ENCODE measurements at places on chromosomes 2 and 18.

DNA sequence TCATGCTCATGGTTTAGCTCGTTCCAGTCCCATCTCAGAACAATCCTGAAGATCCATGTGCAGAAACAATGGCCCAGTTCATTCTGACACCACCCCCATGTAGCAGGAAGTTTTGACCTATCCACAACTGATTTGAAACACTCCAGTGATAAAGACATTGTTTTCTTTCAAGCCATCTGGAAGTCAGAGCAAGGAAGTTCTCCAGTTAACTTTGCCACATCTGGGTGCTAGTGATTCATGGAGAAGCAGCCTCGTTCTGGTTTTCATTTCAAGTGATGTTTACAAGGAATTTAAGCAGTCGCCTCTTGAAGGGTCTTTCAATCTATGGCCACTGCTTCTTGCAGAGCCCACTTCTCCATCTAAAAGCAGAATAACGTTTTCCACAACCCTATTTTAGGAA is 36.6 kb upstream of the TWIST2 start:
- DNase-seq: peak; percentile 31

GRCh38 chr2:36451512-36451911 is 95.9 kb downstream of the CRIM1 start:
- no peak for DNase-seq

DNA sequence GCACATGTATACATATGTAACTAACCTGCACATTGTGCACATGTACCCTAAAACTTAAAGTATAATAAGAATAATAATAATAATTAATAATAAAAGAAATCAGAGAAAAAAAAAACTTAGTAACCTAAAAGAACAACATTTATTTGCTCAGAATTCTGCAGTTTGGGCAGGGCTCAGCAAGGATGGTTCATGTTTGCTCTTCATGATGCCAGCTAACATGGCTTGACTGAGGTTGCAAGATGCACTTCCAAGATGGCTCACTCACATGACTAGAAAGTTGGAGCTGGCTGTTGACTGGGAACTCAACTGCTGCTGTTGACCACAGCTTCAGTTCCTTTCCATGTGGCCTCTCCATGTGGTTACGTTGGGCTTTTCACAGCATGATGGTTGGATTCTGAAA is 56.4 kb downstream of the KLHL29 start:
- no peak for DNase-seq

GRCh38 chr2:40386177-40386576 is 65.7 kb downstream of the SLC8A1 start:
- no peak for DNase-seq

- no peak for DNase-seq
Observed at GRCh38 chr2:217709478-217710210, 293.2 kb downstream of the TNS1 start.

- DNase-seq: peak; percentile 14
Observed at GRCh38 chr18:2303517-2304238, 267.6 kb downstream of the METTL4 start.

- DNase-seq: no peak
Observed at GRCh38 chr2:62895632-62896009, 155.0 kb upstream of the OTX1 start.

GRCh38 chr2:183610724-183611123 is 486.5 kb downstream of the NUP35 start:
- DNase-seq: no peak

GRCh38 chr2:72133721-72134407 is 13.8 kb downstream of the CYP26B1 start:
- DNase-seq: no peak

GRCh38 chr18:58102018-58102417 is 58.0 kb downstream of the NEDD4L start:
- DNase-seq: no peak

DNA sequence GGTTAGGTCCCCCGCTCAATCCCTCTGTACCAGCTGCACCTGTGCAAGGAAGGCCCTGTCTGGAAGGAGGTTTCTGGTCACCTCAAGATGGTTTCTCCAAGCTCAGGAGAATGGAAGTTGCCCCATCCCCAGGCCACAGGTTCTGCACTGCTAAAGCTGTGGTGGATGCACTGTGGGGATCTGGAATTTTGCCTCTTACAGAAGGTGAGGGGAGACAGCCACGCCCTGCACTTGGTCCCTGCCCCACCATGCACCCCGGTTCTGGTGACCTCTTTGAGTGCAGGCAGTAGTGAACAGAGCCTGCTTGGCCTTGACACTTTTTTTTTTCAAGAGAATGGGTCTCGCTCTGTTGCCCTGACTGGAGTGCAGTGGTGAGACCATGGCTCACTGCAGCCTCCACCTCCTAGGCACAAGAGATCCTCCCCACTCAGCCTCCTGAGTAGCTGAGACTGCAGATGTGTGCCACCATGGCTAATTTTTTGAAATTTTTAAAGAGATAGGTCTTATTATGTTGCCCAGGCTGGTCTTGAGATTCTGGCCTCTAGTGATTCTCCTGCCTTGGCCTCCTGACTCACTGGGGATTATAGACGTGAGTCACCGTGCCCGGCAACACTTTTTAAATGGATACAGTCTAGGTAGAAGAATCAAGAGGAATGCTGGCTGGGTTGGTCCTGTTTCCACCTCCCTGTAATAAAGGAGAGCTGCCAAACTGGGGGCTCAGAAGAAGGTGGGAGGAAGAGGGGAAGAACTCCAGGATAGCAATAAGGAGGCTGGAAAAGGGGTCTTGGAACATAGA is 5.8 kb upstream of the NT5DC4 start:
- DNase-seq: no peak

DNA sequence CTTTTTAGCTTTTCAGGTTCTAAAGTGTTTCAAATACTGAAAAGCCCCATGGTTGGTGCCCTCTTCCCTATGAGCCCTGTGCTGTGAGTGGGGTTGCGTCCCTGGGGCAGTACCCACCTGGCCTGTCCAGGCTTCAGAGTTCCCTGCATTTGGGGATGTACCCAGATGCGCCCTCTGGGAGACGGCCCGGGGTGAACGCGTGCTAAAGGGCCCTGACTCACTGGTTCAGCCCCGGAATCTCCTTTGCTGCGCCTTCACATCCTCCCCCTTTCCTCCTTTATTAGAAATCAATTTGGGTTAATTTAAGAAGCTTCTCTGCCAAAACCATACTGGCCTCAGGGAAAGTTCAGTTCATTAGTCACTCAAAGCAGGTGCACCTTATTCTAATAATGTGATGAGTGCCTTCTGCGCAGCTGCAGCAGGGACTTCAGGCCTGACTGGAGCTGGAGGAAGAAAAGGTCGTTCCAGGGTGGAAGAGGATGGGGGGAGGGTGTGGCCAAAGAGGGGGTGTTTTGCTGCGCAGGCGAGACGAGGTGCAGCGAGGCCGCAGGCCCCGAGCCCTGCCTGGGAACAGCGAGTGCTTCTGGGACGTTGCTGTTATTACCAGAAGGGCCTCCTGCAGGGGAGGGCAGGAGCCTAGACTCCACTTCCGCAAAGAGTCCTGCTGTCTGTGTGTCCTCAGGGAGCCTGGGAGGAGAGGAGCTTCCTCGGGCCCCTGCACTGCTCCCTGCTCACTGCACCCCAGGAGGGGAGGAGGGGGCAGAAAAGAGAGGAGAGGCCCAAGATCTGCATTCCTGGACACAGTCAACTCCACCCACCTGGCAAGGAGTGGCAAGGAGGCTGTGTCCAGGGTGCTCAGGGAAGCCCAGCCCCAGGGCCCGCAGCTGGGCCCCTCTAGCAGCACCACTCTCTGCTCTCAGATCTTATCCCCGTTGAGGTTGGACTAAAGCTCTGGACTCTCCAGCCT is 223.2 kb upstream of the PXDN start:
- DNase-seq: no peak

DNA sequence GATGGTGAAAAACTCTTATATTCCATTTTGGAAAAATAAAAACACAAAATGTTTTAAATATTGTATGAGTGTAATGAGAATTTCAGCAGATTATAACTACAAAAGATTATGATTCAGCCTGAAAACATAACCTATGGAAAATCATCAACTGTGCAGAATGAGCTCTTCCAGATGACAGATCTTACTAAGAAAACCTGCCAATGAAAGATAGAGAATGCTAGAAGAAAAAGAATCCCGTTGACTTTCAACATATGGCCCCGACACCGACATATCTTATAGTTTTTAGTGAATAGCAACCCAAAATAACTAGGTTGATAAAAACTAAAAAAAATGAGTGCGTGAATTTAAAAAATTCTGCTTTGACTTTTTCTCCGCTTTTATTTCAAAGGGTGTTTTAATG is 178.0 kb downstream of the BABAM2 start:
- no peak for DNase-seq

DNA sequence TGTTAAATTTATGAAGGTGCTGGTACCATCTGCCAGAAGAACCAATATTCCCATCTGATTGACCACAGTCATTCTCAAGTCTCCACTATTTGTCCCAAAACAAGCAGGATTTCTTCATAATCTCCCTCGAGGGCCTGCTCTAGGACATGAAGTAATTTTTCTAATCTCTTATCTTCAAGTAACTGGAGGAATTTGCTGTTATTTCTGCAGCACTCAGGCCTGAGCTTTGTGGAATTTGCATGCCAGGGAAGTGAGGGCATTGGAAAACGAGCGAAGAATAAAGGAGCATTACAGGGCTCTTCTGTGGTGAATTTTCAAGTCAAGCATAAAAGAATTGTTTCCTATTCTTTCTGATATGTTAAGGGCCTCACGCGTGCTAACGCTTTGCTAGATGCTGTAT is 161.2 kb upstream of the EPAS1 start:
- no peak for DNase-seq

All from HS-5 (cell line).